ELF-1 (cell line): ENCODE measurements at places on chromosomes 2 and 18.

DNA sequence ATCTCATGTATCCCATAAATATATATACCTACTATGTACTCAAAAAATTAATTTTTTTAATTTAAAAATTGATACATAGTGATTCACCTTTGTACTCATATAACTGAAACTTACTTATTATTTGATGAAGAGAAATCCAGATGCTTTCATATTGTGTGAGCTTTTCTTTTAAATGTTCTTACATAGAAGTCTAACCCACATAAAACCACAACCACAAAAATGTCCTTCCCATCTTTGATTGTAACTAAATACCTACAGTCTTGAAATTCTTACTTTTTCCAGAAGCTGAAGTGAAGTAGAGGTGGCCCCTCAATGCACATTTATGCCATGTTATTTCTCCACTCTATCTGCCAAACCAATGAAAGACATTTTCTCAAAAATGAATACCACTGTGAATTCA lies 117.9 kb upstream of the COL5A2 start:
- no peak for DNase-seq

DNA sequence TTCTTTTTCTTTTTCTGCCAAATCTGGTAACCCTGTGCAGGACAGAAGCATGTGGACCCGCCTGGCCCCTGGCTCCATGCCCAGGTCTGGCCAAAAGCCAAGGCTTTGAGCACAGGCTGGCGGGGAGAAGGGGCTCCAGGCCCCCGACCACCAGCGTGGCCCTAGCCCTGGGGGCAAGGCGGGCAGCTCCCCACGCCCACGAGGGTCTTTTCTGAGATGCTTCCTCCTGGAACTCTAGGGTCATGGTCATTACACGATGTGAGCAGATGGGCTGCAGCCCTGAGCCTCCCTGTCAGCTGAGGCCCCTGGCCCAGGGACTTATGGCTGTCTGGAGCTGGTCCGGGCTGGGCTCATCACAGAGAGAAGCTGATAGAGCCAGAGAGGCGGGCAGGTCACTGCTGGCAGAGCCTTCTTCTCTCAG lies 5.7 kb upstream of the OTOS start:
- no peak for DNase-seq

GRCh38 chr2:120593921-120594686 lies 141.6 kb upstream of the GLI2 start:
- no peak for DNase-seq

DNA sequence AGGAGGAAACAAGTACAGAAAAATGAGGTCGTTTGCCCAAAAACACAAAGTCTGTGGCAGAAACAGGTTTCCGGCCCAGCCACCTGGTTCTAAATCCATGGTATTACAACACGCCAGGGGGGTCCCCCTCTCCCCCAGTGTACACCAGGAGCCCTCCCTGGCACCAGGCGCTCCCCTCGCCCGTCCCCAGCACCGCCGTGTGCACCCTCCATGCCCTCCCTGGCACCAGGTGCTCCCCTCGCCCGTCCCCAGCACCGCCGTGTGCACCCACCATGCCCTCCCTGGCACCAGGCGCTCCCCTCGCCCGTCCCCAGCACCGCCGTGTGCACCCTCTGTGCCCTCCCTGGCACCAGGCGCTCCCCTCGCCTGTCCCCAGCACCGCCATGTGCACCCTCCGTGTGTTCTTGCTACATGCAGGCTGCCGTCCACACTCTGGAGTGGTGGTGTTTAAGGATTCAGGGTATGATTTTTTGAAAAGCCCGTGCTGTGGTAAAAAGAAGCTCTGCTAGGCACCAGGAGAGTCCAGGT lies 59.8 kb upstream of the NFATC1 start:
- no peak for DNase-seq

DNA sequence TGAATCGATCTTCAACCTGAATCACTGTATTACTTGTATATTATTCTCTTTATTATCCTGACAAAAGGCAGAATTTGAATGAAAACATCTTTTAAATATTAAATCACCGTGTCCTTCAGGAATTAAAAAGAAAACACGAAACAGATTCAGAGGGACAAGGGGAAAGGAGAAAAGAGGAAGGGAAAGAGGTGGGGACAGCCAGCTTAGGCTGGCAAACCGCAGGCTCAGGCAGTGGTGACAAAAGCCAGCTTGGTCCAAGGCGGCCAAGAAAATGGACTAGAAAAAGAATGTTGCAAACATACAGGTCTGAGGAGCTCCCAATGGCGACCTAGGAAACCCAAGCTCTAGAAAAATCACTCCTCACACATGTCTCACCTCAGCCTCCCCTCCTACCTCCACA lies 6.8 kb downstream of the B4GALT6 start:
- DNase-seq, result no peak

DNA sequence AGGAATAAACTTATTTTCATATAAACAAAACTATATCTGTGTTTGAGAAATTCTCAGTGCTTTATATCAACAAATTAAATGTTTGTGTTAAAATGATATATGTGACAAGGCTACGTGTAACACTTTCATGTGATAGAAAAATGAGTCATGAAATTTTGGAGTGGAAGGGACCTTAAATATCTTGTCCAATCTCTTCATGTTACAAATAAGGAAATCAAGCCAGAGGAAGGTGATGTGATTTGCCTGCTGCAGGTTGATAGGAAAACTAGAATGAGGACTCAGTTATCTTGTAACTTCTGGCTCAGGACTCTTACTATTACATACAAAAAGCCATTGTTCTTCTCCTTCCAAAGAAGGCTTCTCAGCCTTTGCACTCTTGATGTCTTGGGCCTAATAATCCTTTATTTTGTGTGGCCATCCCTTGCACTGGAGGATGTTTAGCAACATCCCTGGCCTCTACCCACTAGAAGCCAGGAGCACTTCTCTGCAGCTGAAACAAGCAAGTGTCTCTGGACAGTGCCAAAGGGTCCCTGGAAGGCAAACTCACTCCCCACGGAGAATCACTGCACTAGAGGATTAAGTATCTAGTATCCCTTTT lies 43.0 kb upstream of the NARS1 start:
- DNase-seq, result no peak

- no peak for DNase-seq
These were observed 80.6 kb downstream of the HS6ST1 start for GRCh38 chr2:128237911-128238697.

DNA sequence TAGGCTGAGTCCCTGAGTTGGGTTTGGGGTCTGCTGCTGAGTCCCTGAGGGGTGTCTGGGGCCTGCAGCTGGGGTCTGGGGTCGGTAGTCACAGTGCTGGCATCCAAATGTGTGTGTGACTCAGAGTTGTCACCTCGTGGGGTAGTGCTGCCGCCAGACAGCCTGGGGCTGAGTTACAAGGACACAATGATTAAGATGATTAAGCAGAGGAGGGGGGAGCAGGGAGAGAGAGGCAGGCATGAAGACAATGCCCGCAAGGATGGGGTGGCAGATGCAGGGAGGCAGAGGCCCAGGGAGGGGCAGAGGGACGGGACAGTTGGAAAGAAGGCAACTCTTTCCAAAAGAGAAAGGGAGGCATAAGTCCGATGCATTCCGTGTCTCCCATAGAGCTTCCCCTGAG lies 120.2 kb downstream of the CELF4 start:
- DNase-seq, result no peak

GRCh38 chr2:98711506-98711905 lies 19.4 kb downstream of the MGAT4A start:
- no peak for DNase-seq

- DNase-seq, result no peak
These were observed 140.5 kb downstream of the LRP2 start for GRCh38 chr2:169221745-169222369.

DNA sequence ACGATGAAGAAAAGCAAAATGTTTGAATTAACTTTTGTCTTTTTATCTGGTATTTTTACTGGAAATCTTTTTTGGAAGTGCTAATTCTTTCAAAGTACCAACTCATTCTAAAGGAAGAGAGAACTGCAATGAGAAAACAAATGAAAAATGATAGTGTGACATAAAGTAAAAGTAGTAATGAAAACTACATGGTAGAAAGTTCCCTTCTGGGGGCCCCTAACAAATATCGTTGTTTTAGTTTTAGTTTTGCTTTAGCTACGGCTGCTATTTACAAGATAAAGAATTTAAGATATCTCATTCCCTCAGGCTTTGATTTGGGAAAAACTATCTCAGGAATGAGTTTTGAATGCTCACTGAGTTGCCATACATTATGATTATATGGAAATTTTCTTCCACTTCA lies 161.4 kb downstream of the XIRP2 start:
- DNase-seq, result no peak

GRCh38 chr18:14922031-14922430 lies 174.1 kb downstream of the ANKRD30B start:
- peak; percentile 16 for DNase-seq

DNA sequence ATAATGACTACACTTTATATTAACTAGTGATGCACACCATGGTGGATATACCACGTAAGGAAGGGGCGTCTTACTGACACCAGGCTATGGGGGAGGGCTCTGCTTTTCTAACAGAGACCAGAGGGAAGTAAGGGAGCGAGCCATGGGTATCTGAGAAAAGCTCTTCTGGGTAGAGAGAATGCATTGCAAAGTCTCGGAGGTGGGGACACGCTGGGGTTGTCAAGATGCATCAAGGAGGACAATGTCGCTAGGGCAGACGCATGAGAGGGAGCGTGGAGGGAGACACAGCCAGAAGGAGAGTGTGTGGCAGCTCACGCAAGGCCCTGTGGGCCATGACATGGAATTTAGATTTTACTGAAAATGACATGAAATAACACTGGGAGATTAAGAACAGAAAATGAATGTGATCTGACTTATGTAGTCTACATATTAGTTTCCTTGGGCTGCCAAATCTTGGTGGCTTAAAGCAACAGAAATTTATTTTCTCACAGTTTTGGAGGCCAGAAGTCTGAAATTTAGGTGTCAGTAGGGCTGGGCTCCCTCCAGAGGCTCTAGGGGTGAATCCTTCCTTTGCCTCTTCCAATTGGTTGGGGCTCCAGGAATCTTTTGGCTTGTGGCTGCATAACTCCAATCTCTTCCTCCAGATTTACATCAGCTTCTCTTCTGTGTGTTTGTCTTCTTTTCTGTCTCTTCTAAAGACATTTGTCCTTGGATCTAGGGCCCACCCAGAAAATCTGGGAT lies 352.2 kb downstream of the CYRIA start:
- DNase-seq, result no peak

DNA sequence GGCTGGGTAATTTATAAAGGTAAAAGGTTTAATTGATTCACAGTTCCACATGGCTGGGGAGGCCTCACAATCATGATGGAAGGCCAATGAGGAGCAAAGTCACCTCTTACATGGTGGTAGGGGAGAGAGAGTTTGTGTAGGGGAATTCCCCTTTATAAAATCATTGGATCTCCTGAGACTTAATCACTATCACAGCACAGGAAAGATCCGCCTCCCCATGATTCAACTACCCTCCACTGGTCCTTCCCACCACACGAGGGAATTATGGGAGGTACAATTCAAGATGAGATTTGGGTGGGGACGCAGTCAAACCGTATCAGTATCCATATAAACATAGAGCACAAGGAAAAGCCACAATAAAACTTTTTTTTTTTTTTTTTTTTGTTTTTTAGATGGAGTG lies 172.6 kb upstream of the PIEZO2 start:
- no peak for DNase-seq

GRCh38 chr18:44245019-44245418 lies 435.7 kb upstream of the SETBP1 start:
- DNase-seq, result no peak

- no peak for DNase-seq
These were observed 189.9 kb upstream of the PIEZO2 start for GRCh38 chr18:11339188-11339775.

GRCh38 chr2:119174216-119174992 lies 15.9 kb upstream of the C1QL2 start:
- peak; percentile 81 for DNase-seq

DNA sequence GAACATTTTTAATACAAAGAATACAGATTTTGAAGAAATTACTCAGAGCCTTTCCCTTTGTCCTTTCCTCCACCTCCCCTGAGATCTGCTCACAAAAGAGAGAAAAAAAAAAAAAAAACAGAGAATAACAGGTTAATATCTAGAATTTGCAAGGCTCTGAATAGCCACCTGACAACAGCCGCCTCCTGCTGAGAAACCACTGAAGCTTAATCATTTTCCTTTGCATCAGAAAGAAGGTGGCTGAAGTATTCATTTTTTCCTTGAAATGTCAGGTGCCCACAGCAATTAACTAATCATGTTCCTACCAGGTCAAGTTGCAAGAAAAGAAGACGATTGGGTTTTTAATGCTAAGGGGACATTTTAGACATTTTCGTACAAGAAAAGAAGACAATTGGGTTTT lies 21.2 kb downstream of the CNTNAP5 start:
- peak; percentile 12 for DNase-seq

GRCh38 chr2:62654423-62654791 lies 51.1 kb upstream of the EHBP1 start:
- no peak for DNase-seq

DNA sequence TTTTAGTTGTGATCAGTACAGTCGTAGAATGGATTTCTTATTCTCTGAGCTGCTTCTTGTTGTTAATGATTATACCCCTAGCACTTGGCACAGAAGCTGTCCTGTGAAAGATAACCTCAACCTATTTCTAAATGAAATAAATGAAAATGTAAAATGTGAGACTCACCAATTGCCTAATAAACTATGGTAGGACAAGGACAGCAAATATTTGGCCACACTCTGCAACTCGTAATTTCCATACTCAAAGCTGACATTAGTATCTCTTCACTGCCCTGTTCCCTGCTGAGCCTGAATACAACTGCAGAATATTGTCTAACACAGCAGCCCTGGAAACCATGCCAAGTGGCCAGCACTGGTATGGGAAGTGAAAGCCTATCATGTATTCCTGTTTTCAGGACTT lies 34.5 kb downstream of the TMEM182 start:
- DNase-seq, result no peak

- DNase-seq, result no peak
These were observed 16.8 kb upstream of the SMAD4 start for GRCh38 chr18:51013259-51013658.

DNA sequence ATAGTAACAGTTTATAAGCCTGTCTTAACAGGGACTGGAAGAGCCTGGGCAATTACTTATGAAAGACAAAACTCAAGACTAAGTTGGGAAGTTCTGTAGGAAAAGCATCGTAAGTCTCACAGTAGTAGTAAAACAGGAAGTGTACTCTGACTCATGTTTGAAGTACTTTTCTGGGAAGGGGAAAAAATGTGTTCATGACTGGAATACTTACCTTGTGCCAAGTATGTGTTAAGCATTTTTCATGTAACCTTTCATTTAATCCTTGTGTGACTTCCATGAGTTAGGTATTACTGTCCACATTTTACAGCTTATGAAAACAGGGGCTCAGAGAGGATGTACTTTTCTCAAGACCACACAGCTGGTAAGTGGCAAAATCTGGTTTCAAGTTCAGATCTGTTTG lies 13.7 kb upstream of the SKOR2 start:
- DNase-seq, result no peak
